ENCODE measurements at places on chromosomes 6 and 20. TPM values are rescaled to one million over a fixed set of nuclear protein-coding genes. Genes with fewer than 3 reads are reported as not detected.

- no peak for DNase-seq
- no peaks in the 10 kb centered on the region for H3K27me3 ChIP-seq
- H3K4me1 ChIP-seq: peaks cover 2% of the 10 kb centered on the region
- H3K4me3 ChIP-seq: no peak overlapping the region
- no peaks in the 10 kb centered on the region for H3K36me3 ChIP-seq
Observed at GRCh38 chr6:122151763-122152162, 247.7 kb upstream of the HSF2 start.

The NOX3 gene
- total RNA-seq: not detected

GRCh38 chr6:23524548-23524947 lies 601.5 kb upstream of the NRSN1 start:
- H3K36me3 ChIP-seq: no peaks in the 10 kb centered on the region
- no peak overlapping the region for H3K27ac ChIP-seq
- DNase-seq: no peak

DNA sequence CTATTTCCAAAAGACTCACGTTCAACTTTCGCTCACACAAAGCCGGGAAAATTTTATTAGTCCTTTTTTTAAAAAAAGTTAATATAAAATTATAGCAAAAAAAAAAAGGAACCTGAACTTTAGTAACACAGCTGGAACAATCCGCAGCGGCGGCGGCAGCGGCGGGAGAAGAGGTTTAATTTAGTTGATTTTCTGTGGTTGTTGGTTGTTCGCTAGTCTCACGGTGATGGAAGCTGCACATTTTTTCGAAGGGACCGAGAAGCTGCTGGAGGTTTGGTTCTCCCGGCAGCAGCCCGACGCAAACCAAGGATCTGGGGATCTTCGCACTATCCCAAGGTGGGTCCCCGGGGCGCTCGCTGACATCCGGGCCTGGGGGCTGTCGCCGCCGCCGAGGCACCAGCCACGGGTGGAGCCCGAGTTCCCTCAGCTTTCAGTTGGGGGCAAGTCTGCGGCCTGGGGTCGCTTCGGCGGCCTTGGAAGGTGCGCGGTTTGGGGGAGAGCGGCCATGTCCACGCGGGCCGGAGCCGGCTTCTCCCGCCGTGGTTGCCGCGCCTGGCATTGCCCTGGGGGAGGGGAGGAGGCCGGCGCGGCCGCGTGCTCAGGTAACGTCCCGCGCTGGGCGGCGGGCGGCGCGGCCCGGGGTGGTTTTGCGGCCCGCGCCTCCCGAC lies 429 bp downstream of the AMD1 start:
- peak; percentile 67 for DNase-seq
- H3K27ac ChIP-seq: peak overlapping the region; percentile 61
- H3K4me1 ChIP-seq: no peaks in the 10 kb centered on the region

DNA sequence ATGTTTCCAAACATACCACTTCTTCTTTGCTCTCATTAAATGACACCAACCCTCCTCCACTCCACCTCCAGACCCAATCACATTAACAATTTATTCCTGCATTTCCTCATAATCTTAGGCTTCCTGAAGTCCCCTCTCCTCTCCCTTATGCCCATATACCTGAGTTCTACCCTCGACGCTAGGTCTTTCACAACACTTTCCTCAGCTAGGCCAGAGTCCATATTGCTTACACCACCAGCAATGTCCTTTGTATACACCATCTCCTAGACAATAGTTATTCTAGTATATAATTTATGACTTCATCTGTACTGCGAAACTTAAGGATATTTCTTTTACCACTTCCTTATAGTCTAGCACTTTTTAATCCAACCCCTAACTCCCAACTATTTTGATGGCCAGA lies 47.7 kb downstream of the SIM1 start:
- no peak overlapping the region for H3K4me3 ChIP-seq
- no peak overlapping the region for H3K27ac ChIP-seq
- H3K27me3 ChIP-seq: no peaks in the 10 kb centered on the region
- H3K4me1 ChIP-seq: peaks cover 4% of the 10 kb centered on the region

The GJA10 gene
- not detected for total RNA-seq

DNA sequence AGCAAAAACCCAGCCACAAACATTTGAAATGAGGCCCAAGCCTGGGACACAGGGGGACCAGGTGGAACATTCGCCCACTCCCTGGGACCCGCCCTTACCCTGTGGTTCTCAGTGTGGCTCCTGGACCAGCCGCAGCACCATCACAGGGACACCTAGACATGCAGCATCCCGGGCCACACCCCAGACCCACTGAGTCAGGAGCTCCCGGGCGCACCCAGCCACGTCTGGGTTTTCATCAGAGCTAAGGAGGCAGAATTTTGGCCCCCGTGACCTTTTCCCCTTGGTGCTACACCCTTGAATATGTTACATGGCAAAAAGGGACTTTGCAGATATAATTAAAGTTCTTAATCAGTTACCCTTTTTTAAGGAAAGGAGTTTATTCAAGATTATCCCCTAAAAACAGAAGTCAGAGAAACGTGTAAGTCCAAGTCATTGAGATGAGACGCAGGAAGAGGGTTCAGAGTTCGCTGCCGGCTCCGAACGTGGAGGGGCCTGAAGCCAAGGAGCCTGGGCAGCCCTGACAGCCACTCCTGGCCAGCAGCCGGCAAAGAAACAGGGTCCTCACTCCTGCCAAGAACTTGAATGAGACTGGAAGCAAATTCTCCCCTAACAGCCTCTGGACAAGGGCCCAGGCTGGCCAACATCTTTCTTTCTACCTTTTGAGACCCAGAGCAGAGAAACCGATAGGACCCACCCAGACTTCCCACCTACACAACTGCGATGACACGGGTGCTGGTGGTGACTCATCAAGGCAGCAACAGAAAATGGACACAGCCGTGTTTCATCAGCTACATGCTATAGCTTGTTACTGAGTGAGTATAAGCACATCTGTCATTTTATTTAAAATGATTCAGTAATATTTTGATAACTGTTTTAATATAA lies 25.3 kb downstream of the BFSP1 start:
- DNase-seq: no peak
- no peak overlapping the region for H3K4me3 ChIP-seq
- no peaks in the 10 kb centered on the region for H3K4me1 ChIP-seq
- no peaks in the 10 kb centered on the region for H3K36me3 ChIP-seq
- H3K27ac ChIP-seq: no peak overlapping the region

DNA sequence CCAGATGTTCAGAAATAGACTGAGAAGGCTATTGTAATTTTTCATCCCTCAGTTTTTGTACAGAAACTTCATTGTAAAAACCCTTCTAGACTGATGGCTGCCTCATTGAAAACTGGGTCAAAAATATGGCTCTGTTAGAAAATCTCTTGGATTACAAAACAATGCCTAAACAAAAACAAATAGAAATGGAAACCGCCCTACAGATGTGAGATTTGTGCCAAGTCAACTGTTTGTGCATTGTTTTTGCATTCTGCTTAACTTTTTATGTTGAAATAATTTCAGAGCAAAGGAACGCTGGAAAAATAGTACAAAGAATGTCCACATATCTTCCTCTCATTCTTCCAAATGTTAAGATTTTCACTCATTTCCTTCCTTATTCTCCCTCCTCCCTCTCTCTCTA lies 425.1 kb downstream of the FOXA2 start:
- DNase-seq: no peak
- peaks cover 2% of the 10 kb centered on the region for H3K4me1 ChIP-seq
- H3K27ac ChIP-seq: no peak overlapping the region

DNA sequence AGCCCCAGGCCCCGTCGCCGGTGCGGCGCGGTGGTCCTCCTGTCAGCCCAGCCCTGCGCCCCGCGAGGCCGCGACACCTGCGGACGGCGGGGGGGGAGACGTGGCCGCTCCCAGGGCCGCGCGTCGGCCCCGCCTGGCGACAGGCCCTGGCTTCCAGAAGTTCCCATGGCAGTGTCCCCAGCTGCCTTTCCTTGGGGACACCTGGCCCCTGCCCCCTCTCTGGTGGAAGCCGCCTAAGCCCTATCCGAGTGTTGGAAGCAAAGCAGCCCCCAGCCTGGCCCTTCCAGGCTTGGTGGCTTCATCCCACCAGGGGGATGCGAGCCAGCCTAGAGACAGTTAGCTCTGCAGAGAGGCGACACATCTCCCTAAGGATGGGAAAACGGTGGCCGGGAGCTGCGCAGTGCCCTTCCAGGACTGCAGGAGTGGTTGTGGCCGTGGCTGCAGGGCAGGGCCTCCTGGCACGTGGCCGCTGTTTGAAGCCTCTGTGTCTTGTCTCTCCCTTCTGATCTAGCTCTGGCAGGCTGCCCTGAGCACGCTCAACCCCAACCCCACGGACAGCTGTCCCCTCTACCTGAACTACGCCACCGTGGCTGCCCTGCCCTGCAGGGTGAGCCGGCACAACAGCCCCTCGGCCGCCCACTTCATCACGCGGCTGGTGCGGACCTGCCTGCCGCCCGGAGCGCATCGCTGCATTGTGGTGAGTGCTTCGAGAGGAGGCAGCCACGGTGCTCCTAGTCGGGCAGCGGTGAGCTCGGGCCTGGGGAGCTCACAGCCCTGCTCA lies 816 bp downstream of the NPEPL1 start:
- peak; percentile 74 for DNase-seq
- no peaks in the 10 kb centered on the region for H3K4me1 ChIP-seq
- H3K27ac ChIP-seq: no peak overlapping the region
- peaks cover 12% of the 10 kb centered on the region for H3K36me3 ChIP-seq
- no peaks in the 10 kb centered on the region for H3K27me3 ChIP-seq
- H3K4me3 ChIP-seq: no peak overlapping the region

Data from endodermal cell (in vitro differentiated cells).